ENCODE measurements at places on chromosomes 3 and 15.

- DNase-seq = no peak
Observed at GRCh38 chr3:152556731-152557254, 278.1 kb upstream of the P2RY1 start.

GRCh38 chr3:43035801-43036365, 56.8 kb downstream of the GASK1A start:
- no peak for DNase-seq

GRCh38 chr3:11367143-11367693, 95.0 kb downstream of the ATG7 start:
- DNase-seq = no peak

DNA sequence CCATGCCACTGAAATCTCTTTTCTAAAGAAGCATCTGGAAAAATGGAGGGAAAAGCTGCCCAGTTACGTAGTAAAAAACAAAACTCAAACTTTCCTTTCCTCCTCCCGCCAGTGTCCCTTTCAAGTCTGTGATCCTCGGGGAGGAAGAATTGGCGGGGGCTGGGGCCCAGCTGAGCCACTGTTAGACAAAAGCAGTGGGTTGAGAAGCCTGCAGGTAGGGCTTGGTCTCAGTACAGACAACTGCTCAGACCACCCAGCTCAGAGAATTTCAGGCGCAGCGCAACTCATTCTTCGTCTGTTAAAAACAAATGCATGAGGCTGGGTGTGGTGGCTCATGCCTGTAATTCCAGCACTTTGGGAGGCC, 117.1 kb downstream of the MYLK start:
- DNase-seq = no peak

DNA sequence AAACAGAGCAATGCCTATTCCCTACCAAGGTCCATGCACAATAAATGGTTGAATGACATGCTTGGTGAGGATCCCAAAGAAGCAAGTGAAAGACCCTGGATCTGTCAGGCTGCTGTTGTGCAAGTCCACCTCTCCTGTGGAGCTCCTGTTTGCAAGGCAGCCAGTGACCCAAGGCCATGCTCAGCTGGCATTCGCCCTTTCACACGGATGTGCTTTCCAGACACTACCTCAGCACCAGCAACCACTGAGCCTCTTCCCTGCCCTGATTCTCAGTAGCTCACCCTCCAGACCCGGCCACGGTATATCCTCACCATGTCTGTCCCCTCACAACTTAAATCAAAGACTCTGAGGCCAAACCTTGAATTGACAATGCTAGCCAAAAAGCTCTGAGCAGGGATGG, 23.3 kb downstream of the WWTR1 start:
- DNase-seq = no peak

GRCh38 chr3:11706604-11707003, 62.9 kb upstream of the VGLL4 start:
- no peak for DNase-seq

GRCh38 chr3:160748787-160749186, 7.2 kb upstream of the PPM1L start:
- no peak for DNase-seq

DNA sequence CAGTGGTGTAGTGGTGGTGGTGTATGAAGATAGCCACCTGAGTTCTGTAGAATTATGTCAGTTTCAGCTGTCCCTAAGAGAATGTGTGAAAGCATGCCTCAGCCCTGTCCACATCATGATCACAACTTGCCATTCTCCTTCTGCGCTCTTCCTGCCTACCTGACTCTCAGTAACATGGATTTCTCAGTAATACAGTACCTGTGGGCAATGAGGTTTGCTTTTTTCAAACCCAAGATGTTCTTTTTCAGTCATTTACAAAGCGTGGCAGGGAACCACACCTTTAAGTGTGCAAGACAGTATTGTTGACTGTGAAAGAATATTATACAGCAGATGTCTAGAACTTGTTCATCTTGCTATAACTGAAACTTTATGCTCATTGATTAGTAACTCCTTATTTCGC, 38.9 kb downstream of the PSMD6 start:
- no peak for DNase-seq

GRCh38 chr3:133563186-133563591, 10.3 kb upstream of the CDV3 start:
- DNase-seq = no peak

DNA sequence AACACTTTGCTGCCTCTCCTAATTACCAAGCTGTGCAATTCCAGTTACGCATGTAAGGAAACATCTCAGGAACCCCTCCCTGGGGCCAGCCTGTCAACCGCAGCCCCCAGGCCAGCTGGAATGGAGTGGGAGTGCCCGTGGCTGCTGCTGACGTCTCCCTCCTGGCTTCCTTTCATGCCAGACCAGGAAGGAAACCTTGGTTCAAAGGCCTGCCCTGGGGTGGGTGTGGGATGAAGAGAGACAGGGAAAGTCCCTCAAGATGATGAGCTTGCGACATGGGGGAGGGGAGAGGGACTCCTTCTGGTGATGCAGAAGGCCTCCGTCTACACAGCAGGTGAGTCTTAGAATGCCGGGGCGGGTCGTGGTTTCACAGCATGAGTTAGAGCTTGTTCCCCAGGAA, 11.4 kb upstream of the CYP11A1 start:
- DNase-seq = no peak

Data from activated CD4-positive, CD25-positive, alpha-beta regulatory T cell treated with anti-CD3 and anti-CD28 coated beads, Interleukin-2, amount 50 U/mL, for 16 hours (primary cell).